Stimulated activated CD4-positive, alpha-beta T cell treated with anti-CD3 and anti-CD28 coated beads, Interleukin-12 subunit alpha, Interleukin-12 subunit beta, amount 100 ng/mL, for 4 hours (primary cell): ENCODE measurements at places on chromosomes 11 and 22.

DNA sequence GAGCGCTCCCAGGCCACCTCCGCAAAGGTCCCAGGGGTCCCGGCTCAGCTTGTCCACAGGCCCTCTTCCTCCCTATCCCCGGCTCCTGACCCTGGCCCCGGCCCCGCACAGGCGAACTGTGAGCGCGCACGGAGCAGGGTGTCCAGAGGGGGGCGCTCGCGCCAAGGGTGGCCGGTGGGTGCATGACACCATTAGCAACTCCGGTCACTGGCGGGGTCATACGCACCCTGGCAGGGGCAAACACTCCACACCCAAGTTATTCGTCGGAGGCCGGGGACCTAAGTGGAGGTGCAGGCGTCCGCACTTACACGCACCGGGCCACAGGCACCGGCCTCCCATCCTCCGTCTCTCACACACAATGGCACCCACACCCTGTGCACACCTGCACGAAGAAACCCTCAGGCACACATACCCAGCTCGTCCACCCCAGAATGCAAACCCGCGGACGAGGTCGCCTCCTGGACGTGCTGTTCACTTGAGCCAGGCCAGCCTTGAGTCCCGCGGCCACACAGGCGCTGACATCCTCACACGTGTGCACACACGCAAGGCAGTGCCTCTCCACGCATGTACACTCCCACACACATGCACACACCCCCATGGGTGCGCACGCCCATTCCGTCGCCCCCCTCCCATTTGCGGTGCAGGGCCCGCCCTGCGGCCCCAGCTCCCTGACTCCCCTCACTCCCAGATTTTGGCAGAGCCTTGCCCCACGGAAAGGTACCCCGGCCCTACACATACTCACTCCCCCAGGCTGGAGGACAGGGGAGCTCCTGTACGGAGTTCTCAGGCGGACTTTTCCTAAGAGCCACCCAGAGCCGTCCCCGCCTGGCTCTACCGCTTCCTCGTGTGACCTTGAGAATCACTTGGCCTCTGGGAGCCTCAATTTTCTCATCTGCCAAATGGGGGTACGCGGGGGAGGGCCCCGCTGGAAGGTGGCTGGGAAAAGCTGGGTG is at the start of gene RASGRP2:
RASGRP2 (minus strand) TSS at position 552 of the 953 bp plus-strand sequence. CDS start 1,276 bp downstream, outside the sequence.
- peak; percentile 70 for DNase-seq

GRCh38 chr11:96390488-96390792 is 627 bp downstream of the JRKL start:
- DNase-seq, result no peak

GRCh38 chr11:113593698-113594308 is 112.3 kb downstream of the TMPRSS5 start:
- no peak for DNase-seq

DNA sequence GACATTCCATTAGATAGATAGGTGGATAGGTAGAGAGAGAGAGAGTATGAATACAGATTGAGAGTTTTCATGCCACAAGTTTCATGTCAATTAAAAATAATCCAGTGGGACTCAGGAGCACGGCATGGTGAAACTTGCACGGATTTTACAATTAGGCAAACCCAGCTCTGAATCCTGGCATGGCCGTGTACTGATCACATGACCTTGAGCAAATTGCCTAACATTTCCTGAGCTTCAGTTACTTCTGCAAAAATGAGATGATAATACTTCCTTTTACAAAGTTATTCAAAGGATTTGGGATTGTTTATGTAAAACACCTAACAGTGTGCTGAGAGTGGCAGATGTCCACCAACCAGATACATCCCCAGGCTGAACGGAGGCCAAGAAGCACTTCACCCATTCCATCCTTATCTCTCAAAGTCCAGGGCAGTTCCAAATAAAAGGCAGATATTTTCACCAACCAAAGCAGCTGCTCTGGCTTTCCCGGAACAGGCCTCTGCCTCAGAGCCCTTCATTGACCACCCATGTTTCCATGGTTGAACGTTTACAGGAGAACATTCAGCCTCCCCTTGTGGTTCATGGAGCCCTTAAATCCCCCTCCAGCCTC is 17.9 kb downstream of the APLNR start:
- no peak for DNase-seq

- no peak for DNase-seq
These were observed 12.0 kb downstream of the SIPA1 start for GRCh38 chr11:65649656-65650546.

GRCh38 chr22:30362651-30363281 is 6.0 kb downstream of the CCDC157 start:
- no peak for DNase-seq

DNA sequence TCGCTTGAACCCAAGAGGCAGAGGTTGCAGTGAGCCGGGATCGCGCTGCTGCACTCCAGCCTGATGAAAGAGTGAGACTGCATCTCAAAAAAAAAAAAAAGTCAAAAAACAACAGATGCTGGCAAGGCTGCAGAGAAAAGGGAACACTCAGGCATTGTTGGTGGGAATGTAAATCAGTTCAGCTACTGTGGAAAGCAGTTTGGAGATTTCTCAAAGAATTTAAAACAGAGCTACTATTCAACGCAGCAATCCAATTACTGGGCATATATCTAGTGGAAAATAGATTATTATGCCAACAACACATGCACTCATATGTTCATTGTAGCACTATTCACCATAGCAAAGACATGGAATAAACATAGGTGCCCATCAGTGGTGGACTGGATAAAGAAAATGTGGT is 89.7 kb downstream of the EFCAB6 start:
- no peak for DNase-seq

DNA sequence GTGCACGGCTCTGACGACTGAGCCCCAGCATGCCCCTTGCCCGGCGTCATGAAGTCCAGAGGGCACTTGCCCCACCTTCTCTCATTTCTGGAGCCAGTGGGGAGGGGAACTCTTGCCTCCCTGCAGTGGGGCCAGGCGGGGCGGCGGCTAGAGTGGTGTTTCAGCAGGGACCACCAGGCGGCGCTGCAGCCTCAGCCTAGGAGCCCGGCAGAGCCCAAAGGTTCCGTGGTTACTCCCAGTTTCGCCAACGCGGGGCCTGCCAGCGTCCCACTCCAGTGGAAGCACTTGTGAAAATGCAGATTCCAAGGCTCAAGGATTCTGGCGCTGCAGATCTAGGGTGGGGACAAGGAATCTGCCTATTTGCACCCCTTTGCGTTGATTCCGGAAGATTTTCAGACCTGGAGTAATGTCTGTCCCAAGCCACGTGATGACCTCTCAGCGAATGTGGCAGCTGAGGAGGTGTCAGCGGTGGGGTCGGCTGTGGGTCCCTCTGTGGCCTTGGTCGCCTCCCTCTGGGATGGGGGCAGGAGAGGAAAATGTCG is 55.7 kb downstream of the CD82 start:
- DNase-seq, result peak; percentile 55

DNA sequence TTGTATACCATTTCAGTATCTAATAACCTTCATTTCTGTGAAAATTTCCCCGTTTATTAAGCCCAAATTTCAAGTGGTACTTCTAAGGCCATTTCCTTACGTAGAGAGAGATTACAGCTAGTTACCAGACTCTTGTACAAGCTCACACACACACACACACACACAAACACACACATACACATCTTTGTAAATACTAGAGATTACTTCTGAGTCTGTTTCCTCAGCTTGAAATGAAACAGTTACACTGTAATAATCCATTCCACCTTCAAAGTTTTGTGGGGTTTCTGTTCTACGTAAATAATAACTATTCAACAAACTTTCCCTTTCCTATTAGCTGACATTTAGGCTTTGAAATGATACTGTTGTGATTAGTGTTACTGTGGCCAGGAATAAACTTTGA is 6.2 kb downstream of the POGLUT3 start:
- no peak for DNase-seq

GRCh38 chr11:123249354-123249753 is 54.3 kb upstream of the CLMP start:
- no peak for DNase-seq

- DNase-seq, result no peak
These were observed 706 bp upstream of the SCYL1 start for GRCh38 chr11:65524014-65524740.

DNA sequence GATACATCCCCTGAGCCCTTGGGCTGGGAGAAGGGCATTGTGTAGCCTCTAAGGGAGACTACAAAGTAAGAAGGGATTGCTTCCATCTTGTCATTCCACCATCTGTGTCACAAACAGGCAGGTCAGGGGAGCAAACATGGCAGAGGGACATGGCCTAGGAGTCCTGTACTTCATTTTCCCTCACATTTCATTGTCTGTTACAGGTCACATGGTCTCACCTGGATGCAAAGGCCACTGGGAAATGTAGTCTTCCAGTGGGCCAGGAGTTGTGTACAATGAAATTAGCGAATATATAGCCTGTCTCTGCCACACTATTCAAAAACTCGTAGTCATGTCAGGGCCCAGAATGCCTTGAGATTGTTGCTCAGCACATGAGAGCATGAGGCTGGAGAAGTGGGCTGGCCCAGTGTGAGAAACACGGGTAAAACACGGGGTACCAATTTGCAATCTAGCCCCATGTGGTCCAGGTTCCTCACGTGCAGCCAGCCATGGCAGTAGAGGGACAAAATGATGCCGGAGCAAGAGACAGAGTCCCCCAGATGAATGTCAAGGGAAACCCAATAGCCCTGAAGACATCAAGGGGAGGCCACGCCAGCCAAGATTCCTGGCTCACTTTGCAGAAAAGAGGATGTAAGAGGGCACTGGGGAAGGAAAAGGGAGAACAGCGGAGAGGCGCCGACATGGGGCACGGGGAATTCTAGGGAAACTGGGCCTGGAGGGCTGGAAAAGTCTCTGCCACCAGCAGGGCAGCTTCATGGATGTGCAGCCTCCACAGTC is 47.7 kb upstream of the EMID1 start:
- no peak for DNase-seq

DNA sequence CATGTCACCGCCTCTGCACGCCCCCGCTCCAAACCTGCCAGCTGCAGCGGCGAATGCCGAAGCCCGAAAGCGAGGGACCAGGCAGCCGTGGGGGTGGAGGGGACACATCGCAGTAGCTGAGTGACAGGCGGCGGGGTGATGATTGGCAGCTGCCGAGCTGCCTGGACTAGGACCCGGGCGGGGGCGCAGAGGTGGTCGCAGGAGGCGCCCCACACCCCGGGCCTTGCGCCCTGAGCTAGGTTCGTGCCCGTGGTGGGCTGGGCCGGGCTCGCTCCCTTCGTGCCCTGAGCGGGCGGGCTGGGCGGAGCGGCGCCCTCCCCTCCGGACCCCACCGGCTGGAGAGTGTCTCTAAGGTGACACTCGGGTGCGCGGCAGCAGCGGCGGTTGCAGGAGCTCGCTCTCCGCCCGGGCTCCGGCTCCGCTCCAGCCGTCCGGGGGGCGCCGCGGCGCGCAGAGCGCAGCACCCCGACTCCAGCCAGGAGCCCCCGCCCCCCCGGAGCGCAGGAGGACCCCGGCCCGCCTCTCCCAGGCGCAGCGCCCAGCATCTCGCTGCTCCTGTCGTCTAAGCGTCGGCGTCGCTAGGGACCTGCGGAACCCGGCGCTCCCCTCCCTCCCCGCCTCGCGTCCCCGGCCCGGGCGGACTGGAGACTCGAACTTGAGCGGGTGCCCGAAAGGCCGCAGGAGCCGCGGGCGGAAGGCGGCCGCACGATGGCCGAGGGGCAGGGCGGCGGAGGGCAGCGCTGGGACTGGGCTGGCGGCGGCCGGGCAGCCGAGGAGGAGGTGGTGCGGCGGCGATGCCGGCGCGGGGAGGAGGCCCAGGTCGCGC is 14.5 kb upstream of the DGKZ start:
- DNase-seq, result peak; percentile 66

DNA sequence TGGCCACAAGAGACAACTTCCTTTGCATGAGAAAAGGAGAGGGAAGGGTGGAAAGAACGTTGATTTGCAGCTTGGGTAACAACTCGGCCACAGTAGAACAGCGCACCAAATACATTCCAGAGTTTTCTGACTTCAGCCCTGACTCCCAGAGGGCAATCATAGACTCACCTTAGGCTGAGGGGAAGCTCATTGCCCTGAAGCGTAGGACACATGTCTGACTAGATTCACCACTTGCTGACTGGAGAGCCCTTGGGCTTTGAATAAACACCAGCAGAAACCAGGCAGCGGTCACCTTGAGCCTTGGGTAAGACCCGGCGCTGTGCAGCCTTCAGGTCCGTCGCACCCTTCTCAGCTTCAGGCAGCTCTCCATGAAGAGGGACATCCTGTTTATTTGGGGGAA is 151.8 kb upstream of the GRIA4 start:
- no peak for DNase-seq

DNA sequence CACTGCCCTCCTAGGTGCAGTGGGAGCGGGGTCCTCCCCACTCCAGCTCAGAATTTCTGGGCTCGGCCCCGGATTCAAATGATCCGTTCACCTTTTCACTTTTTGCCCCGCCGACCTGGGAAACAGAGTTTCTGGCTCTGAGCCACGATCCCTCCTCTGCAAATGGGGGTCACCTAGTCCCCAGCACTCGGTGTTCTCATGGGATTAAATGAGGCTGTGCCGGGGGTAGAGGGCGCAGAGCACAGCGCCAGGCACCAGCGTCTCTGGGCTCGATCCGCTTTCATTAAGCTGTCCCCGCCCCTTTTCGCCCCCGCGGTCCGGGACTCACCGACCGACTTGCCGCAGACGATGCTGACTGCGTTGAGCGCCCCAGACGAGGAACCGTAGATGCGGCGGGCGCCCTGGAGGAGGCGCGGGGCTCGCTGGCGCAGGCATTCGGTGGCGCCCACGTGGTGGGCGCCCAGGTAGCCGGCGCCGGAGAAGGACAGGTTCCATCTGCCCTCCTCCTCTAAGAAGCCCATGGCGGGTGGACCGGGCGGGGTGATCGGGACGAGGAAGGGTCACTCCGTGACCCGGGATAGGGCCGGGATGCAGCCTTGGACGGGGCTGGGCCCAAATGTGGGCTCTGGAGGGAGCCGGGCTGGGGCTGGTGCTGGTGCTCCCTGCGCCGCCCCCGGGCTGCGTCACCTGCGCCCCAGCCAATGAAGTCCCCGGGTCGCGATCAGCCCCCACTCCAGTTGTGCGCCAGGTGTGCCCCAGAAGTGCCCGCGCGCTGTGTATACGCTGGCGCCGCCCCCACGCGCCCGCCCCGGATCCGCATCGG is at the start of gene PNPLA5:
PNPLA5 (minus strand) TSS at position 654 of the 823 bp plus-strand sequence; CDS start at position 521, 133 bp downstream.
- DNase-seq, result peak; percentile 27

DNA sequence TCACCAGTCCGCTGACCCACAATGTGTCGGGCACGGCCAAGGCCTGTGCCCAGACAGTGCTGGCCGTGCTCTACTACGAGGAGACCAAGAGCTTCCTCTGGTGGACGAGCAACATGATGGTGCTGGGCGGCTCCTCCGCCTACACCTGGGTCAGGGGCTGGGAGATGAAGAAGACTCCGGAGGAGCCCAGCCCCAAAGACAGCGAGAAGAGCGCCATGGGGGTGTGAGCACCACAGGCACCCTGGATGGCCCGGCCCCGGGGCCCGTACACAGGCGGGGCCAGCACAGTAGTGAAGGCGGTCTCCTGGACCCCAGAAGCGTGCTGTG is 6.1 kb downstream of the SLC35C1 start:
- DNase-seq, result no peak
